Hepatic stellate cell (primary cell): ENCODE measurements at places on chromosomes 5 and 9.

DNA sequence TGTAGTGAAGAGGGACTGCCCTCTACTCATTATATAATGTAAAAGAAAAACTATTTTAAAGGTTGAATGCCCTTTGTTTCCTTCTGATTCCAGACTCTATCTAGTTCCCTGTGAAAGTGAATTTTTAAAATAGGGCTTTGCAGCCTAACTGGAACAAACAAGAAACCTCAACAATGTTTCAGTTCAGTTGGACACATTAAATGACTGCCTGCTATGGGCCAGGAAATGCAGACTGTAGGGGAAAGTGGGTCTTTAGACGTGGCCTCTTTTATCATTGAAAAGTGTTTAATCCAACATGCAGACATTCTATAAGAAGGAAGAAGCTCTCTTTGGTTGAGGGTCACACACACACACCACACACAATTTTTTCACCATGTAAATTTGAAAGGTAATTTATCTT lies 289.1 kb downstream of the ICE1 start:
- DNase-seq: no peak

DNA sequence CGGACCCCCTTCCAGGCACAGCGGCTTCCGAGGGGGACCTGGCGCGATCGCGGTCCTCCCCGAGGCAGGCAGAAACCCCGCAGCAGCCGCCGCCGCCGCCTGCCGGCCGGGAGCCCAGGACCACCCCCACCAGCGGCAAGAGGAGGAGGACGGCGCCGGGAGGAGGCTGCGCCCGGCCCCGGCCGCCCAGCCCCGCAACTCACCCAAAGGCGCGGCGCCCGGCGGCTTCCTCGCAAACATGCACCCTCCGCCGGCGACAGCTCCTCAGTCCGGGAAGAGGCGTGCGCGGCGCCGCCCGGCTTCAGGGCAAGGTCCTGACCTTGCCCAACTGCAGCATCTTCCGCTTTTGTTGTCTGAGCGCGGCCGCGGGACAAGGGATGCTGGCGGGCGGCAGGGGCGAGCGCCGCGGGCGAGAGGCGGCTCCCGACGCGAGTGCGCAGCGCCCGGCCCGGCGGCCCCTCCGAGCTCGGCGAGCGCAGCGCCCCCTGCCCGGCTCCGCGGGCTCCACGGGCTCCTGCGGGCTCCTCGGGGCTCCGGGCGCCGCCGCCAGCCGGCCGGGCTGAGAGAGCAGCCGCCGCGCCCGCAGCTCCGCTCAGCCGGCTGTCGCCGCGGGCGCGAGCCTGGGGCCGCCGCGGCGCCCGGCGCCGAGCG lies 507 bp downstream of the CTNND2 start:
- no peak for DNase-seq

DNA sequence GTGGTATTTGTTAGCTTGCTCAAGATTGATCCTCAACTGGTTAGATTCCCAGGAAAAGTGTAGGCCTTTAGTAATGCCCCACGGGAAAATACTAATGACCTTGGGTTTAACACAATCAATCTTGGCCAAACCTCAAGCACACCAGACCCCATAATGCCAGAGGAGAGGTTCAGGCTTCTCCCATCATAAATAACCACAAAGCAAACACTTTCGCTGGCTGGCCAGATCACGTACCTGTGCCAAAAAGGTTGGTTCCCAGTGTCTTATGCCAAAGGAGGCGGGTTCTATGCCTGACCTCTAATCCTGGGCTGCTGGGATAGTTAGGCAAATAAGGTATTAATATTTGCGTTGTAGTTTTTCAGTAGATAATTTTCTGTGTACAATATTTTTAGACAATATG lies 379.2 kb upstream of the CDH18 start:
- no peak for DNase-seq

GRCh38 chr9:132351404-132352045 lies 3.3 kb downstream of the SETX start:
- no peak for DNase-seq

DNA sequence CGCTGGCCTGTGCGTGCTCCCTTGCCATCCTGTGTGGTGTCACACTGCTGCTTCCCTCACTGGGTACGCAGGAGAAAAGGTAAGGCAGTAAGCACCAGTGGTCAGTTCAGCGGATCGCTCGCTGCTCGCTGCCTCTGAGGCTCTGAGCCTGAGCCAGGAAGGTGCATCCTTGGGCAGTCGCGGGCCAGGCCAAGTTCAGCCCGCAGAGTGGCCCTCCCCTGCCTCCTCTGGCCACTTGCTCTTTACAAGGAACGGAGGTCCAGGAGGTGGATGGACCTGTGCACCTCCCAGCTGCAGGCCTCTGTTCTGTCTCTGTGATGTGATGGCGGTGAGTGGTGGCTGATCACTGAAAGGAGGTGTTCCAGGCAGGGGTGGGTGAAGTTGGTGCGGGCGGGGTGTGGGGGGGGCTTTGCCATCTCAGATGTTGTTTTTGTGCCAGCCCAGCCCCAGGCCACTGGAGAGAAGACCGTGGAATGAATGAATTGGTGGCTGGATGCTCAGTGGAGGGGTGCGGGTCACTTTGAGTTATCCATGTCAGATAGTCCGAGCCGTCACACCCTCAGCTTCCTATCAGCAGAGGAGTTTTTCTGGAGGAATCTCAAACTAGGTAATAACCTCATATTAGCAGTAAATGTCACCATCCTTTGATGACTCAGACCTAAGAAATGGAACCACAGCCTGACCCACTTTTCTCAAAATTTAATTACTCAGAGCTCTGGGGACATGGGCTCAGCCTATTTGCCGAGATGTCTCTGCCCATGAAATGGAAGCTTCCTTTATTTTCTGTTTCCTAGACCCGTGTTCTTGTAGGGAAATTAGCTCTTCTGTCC lies 7.3 kb downstream of the COL5A1 start:
- peak; percentile 84 for DNase-seq

DNA sequence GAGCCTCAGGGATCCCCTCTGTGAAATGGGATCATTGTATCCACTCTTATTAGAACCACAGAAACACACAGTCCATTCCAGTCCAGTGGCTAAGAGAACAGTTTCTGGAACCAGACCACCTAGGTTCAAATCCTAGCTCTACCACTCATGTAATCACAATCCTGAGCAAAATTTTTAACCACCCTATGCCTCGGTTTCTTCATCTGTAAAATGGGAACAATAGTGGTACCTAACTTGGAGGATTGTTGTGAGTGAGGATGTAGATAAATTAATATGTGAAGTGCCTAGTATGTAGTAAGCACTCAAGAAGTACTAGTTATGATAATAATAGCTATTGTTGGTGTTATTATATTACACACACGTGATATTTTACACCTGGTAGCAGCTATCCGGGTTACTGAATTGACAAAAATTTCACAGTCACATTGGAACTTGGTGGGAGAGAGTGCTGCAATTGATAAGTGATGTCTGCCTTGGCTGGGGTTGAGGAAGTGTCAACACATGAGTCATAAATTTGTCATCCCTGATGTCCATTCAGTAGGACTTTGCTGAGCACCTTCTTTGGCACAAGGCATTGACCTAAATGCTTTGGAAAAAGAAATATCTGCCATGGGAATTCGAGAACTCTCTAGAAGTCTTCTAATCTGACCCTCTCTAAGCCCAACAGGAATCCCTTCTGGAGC lies 68.4 kb downstream of the COL27A1 start:
- peak; percentile 75 for DNase-seq

DNA sequence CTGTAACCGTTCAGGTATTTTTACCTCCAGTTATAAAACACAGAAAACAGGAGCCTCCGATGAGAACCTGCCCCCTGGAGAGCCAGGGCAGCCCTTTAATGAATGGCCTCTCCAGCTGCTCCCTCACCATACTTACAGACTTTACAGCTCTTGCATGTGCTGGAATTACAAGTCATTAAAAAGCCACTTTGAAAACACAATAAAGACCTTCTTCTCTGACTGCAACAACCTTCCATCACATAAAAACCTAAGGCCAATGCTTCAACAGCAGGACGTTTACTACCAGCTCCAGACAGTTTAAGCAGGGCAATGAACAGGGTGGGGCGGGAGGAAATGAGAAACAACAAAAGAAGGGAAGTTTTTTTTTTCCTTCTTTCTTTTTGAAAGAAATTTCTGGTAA lies 213.8 kb downstream of the MLLT3 start:
- no peak for DNase-seq

DNA sequence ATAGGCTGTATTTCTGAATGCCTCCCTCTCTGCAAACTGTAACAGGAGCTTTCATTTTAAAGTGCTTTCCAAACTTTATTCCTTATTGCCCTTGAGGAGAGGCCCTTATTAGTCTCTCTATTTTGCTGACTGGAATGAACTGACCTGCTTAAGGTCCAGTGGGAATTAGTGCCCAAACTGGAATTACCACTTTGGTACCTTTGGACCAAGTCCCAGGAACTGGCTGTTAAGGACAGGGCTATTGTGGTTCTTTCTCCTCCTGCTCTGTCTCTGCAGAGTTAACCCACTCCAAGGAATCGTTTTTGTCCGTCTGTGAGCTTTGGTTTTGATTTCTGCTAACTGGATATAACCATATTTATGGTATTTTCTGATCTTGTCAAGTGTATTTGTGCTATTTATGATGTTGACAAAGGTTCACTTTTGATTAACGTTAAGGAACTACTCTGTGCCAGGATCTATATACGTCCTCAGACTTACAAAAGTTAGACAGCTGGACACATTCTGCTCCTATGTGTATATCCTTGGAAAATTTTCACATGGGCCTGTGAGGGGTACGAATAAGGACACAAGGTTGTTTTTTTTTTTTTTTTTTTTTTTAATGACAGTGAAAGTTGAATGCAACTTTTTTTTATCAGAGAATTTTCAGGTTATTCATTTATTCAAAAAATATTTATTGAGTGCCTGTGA lies 189.1 kb upstream of the ANKRD55 start:
- no peak for DNase-seq

DNA sequence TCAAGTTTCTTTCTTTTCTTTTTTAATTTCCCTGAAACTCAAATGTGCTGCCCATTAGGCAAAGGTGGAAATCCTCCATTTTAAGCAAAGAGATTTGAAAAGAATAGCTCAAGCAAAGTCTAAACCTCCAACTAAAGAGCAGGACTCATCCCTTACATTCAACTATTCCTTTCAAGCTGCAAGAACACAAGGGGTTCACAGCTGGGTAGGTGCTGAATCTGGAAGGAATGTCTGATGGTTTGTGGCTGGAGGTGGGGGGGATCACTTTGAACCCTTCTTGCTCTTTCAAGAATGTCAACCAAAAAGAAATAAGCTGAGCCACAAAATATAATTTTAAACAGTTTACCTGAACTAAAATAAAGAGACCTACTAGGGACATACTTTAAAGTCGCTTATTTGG lies 375.7 kb upstream of the CDH10 start:
- no peak for DNase-seq

- no peak for DNase-seq
Measured at GRCh38 chr5:106093134-106093533, 1577.6 kb downstream of the EFNA5 start.

GRCh38 chr5:60260658-60261057 lies 367.1 kb upstream of the PDE4D start:
- no peak for DNase-seq

- no peak for DNase-seq
Measured at GRCh38 chr9:136059321-136059791, 35.7 kb downstream of the NACC2 start.

DNA sequence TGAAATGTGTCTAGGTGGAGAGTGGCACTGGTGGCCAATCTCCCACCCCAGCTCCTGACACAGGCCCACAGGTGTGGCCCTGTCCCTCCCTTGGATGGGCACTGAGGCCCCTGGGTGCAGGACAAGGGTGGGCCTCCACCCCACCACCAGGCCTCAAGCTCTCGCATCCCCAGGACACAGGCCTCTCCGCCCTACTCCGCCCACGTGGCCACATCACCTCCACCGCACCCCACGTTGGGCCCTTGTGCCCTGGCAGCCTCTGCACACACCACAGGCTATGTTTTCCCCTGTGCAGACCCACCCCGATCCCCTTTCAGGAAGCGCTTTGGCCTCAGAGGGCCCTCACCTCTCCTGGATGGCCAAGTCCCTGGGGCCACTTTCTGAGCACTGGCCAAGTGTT lies 54.7 kb downstream of the SECISBP2 start:
- DNase-seq: no peak

DNA sequence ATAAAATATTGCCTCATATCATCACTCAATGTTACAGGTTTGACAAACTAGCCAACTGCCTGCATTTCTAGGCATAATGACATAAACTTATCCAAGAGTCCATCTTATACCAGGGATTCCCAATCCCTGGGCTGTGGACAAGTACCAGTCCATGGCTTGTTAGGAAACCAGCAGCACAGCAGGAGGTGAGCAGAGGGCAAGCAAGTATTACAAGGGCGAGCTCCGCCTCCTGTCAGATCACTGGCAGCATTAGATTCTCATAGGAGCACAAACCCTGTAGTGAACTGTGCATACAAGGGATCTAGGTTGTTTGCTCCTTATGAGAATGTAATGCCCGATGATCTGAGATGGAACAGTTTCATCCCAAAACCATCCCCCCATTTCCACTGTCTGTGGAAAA lies 144.9 kb downstream of the PRKACG start:
- DNase-seq: no peak

GRCh38 chr5:1078206-1078605 lies 33.7 kb downstream of the SLC12A7 start:
- DNase-seq: no peak

GRCh38 chr9:131923766-131924165 lies 155.9 kb downstream of the MED27 start:
- no peak for DNase-seq

DNA sequence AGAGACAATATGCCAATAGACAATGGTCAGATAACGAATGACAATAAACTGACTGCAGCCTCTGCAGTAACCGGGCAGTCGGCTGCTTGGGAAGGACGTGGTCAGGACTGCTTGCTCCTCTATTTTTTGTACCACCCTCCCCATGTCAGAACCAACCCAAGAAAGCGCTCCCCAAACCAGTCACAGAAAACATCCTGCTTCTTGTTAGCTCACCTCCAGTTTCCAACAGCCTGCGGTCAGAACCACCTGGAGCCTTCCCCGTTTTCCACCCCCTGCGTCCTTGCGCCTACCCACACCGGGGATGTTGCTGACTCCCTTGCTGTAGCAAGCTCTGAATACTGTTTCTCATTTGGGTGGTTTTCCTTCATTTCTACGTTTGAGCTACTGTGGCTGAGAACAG lies 1.7 kb upstream of the MRNIP start:
- no peak for DNase-seq

GRCh38 chr9:124693403-124693802 lies 77.7 kb downstream of the NR6A1 start:
- DNase-seq: no peak
